Airway epithelial cell (primary cell): ENCODE measurements at places on chromosomes 3 and 15. TPM values are rescaled to one million over a fixed set of nuclear protein-coding genes. Genes with fewer than 3 reads are reported as not detected.

Gene REC114
- not detected in 2 replicates for total RNA-seq

Gene SI
- total RNA-seq: not detected in 2 replicates

Gene GPR149
- not detected in 2 replicates for total RNA-seq

Gene KCNAB1
- 0.28 and 0.42 TPM in 2 replicates for total RNA-seq

Gene KBTBD12
- not detected in 2 replicates for total RNA-seq

Gene RTP3
- not detected in 2 replicates for total RNA-seq

Gene PEAK1
- total RNA-seq: 2.6 and 6.2 TPM in 2 replicates
